Neuronal stem cell (in vitro differentiated cells): ENCODE measurements at places on chromosomes 16 and 17.

DNA sequence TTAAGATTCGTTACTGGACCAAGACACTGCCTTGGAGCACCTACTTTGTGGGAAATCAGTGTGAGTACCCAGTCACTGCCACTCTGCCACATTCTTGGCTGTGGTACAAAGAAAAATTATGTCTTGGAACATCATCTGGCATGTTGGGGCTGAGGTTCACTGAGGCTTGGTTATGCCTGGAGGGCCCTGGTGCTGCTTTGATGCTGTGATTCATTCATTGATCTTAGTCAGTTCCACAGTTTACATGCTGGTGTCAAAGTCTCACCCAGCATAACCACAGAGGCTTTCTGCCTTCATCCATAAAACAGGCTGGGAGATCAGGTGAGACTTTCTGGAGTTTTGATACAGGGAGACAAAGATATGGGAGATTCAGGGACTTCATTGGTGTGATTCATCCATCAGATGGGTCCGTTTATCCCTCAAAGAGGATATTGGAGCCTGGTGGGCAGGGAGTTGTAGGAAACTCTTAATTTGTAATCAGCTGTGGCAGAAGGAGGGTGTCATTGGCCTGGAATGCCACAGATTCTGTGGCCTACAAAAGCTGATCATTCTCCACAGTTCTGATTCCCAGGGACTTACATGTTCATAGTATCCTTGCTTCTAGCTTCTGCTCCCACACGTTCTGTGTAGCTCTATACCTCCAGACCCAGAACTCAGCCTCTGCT is 322.5 kb downstream of the PMP22 start:
- H3K36me3 ChIP-seq, result no peaks in the 10 kb centered on the region
- H3K4me3 ChIP-seq, result no peak overlapping the region
- no peak for DNase-seq
- H3K27ac ChIP-seq, result no peak overlapping the region
- no peaks in the 10 kb centered on the region for H3K27me3 ChIP-seq

DNA sequence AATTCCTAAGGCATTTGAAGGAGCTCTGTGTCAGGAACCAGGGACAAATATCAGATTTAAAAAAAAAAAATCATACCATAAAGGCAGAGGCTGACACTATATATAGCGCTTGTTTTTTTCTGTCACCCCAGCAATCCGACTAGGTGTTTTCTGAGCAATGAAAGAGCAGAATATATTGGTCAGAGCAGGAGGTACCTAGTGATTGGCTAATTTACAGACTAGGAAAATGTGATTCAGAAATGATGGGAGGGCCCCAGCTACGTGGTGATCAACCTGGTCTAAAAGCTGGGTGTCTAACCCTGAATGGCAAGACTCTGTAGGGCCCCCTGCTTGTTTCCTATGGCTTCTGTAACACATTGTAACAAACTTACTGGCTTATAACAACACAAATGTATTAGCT is 195.5 kb upstream of the XYLT1 start:
- H3K36me3 ChIP-seq, result no peaks in the 10 kb centered on the region
- DNase-seq, result no peak
- no peaks in the 10 kb centered on the region for H3K27me3 ChIP-seq
- no peaks in the 10 kb centered on the region for H3K4me1 ChIP-seq
- H3K27ac ChIP-seq, result no peak overlapping the region

DNA sequence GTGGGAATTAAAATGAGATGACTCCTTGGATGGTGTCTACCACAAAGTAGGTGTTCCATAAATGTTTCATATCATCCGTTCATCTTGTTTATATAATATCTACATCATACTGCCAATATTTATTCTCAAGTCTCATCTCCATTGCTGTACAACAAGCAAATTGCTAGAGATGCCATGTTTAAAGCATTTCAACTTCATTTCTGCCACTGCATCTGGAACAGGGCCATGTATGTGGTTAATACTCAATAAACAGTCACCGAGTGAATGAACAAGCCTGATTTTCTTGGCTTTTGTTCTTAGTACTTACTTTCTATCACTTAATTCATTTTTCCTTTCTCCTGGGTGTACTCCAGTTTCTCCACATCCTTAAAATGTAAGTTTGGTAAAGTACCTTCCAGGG is 107.6 kb downstream of the KCNJ2 start:
- no peak overlapping the region for H3K4me3 ChIP-seq
- H3K36me3 ChIP-seq, result no peaks in the 10 kb centered on the region
- no peak for DNase-seq
- H3K4me1 ChIP-seq, result no peaks in the 10 kb centered on the region

DNA sequence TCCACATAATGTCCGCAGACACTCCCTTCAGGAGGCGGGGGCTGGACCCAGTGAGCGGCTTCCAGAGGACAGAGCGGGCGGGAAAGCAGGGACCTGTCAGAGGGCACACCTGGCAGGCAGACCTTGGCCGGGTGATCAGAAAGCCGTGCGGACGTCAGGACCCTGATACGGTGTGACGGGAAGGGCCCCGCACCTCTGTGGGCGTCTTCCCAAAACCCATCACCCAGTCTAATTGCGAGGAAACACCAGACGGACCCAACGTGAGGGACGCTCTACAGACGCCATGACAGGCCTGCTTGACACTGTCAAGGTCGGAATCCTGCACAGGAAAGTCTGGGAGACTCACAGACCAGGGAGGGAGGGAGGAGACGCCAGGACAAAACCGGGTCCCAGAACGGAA is 8.4 kb downstream of the LMF1 start:
- H3K27ac ChIP-seq, result no peak overlapping the region
- H3K4me1 ChIP-seq, result no peaks in the 10 kb centered on the region
- no peak for DNase-seq
- H3K27me3 ChIP-seq, result no peaks in the 10 kb centered on the region

- no peaks in the 10 kb centered on the region for H3K27me3 ChIP-seq
- peaks cover 14% of the 10 kb centered on the region for H3K4me1 ChIP-seq
- no peak overlapping the region for H3K27ac ChIP-seq
- no peaks in the 10 kb centered on the region for H3K36me3 ChIP-seq
- no peak for DNase-seq
Measured at GRCh38 chr17:78759203-78759968, 22.7 kb downstream of the CYTH1 start.

DNA sequence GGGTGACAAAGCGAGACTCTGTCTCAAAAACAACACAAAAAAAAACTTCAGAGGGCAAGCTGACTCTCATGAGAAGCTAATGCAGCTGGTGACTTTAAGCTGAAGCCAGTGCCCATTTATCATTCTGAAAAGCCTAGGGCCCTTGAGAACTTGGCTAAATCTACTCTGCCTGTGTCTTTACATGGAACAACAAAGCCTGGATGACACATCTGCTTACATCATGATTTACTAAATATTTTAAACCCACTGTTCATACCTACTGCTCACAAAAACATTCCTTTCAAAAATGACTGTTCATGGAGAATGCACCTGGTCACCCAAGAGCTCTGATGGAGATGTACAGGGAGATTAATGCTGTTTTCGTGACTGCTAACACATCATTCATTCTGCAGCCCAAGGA is 6.1 kb upstream of the ALOX12 start:
- DNase-seq, result no peak
- H3K4me3 ChIP-seq, result no peak overlapping the region
- no peak overlapping the region for H3K27ac ChIP-seq
- H3K4me1 ChIP-seq, result no peaks in the 10 kb centered on the region
- H3K27me3 ChIP-seq, result no peaks in the 10 kb centered on the region

DNA sequence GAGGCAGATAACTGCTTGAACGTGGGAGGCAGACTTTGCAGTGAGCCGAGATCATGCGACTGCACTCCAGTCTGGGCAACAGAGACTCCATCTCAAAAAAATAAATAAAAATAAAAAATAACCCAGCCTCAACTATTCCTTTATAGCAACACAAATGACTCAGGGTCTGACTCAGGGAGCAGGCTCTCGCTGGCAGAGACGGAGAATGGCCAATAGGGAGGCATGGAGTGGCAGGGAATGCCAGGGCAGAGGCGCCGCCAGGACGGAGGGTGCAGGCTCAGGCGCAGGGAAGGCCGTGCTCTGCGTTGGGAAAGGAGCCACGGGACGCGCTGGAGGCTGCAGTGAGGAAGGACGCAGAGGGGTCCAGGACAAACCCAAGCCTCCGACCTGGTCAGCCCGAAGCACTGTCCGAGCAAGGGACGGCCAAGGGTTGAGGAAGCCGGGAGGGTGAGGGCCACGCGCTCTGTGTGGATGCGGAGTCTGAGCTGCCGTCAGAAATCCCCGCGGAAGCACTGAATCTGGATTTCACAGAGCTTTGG is 40.3 kb downstream of the PKD1 start:
- peak overlapping the region; percentile 43 for H3K4me3 ChIP-seq
- H3K36me3 ChIP-seq, result peaks cover 75% of the 10 kb centered on the region
- no peak overlapping the region for H3K27ac ChIP-seq
- no peaks in the 10 kb centered on the region for H3K4me1 ChIP-seq
